NCI-H446 (cell line): ENCODE measurements at places on chromosomes 5 and 9.

DNA sequence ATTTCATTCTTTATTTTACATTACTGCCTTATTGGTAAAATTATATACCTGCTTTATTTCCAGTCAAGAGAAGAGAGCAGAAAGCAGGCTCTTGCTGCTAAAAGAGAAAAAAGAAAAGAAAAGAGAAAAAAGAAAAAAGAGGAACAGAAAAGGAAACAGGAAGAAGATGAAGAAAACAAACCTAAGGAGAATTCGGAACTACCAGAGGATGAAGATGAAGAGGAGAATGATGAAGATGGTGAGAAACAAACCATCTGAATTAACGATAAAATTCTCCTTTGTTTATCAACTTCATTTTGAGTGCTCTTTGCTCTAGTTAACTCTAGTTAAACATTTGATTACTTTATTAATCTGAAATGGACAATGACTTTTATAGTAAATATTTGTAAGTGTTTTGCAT, 23.5 kb upstream of the EIF4EBP3 start:
- DNase-seq: no peak

DNA sequence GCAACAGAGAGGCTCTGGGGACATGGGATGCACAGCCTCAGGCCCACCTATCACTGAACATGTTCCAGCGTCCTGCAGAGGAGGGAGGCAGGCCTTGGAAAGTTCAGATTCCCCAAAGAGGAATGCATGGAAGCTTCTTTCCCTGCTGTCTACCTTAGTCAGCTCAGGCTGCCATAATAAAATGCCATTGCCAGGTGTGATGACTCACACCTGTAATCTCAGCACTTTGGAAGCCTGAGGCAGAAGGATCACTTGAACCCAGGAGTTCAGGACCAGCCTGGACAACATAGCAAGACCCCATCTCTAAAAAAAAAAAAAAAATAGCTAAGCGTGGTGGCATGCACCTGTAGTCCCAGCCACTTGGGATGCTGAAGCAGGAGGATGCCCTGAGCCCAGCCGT, 24.5 kb upstream of the TOR1B start:
- no peak for DNase-seq

GRCh38 chr5:175629261-175629660, 28.6 kb upstream of the HRH2 start:
- DNase-seq: no peak

GRCh38 chr5:68433526-68433922, 218.0 kb downstream of the PIK3R1 start:
- DNase-seq: no peak

GRCh38 chr9:128266868-128267590, 8.8 kb downstream of the GOLGA2 start:
- DNase-seq: no peak

- peak; percentile 26 for DNase-seq
Measured at GRCh38 chr5:123000731-123001130, 35.8 kb downstream of the PPIC start.

- DNase-seq: no peak
Measured at GRCh38 chr9:114060711-114061110, 17.4 kb downstream of the AMBP start.

GRCh38 chr5:132095424-132095972, 21.9 kb downstream of the CSF2 start:
- no peak for DNase-seq

- no peak for DNase-seq
Measured at GRCh38 chr5:94614156-94614805, 4.1 kb downstream of the KIAA0825 start.

GRCh38 chr5:87121304-87122150, 146.2 kb upstream of the RASA1 start:
- DNase-seq: no peak

GRCh38 chr9:7707934-7708333, 91.6 kb downstream of the DMAC1 start:
- no peak for DNase-seq

- DNase-seq: no peak
Measured at GRCh38 chr9:13673348-13673747, 393.9 kb upstream of the MPDZ start.

DNA sequence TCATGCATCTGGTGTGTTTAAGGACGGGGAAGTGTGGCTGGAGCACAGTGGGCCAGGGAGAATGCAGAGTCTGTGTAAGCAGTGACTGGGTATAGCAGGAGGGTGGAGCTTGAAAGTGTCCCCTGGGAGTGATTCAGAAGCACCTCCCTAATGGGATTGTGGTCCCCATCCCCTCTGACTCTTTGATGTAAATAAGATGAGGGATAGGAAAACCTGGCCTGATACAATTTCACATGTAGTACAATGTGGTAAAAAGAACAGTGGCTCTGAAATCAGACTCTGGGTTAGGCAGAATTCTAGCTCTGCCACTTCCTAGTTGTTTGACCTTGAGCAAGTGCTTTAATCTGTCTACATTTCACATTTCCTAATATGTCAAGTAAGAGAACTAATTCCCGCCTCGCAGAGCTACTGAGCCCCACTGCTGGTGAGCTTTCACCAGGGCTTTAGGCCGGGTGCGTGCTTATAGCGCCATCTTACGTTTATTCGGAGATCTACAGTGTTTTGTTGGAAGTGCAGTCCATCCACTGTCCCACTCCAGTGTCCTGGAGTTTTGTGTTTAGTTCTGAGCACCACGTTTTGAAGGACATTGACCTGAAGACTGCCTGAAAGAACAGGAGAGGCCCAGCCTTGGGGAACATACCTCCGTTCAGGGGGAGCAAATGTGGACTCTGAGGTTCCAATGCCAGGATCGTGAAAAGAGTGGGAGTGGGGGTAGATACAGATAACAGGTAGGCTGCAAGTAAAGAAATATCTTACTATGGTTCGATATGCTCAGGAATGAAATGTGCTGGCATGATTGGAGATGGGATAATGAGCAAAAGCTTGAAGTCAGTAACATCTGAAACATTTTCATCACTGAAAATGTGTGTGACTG, 51.2 kb upstream of the TESK1 start:
- DNase-seq: no peak

- DNase-seq: no peak
Measured at GRCh38 chr5:68273717-68274409, 58.3 kb downstream of the PIK3R1 start.

GRCh38 chr5:73950441-73950873, 324.5 kb downstream of the ARHGEF28 start:
- DNase-seq: no peak

- no peak for DNase-seq
Measured at GRCh38 chr5:169797577-169797976, 160.5 kb downstream of the DOCK2 start.

- no peak for DNase-seq
Measured at GRCh38 chr9:70861797-70862196, 259.6 kb downstream of the TRPM3 start.

DNA sequence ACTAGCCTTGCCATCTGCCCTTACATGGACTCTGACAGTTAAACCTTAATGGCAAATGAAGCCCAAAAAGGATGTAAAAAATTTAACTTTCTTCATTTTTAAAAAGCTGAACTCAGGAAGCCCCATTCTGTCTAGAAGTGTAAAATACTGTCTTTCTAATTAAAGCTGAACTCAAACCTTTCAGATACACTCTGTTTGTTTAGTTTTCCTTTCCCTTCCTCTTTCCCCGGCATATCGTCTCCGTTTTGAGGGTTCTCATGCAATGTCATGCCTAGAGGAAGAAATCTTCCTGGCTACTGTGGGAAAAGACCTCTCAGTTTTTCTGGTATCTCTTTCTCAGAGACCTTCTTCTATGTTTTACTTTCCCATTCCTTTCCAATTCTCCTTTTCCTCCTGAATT, 841.5 kb downstream of the DTWD2 start:
- DNase-seq: no peak

DNA sequence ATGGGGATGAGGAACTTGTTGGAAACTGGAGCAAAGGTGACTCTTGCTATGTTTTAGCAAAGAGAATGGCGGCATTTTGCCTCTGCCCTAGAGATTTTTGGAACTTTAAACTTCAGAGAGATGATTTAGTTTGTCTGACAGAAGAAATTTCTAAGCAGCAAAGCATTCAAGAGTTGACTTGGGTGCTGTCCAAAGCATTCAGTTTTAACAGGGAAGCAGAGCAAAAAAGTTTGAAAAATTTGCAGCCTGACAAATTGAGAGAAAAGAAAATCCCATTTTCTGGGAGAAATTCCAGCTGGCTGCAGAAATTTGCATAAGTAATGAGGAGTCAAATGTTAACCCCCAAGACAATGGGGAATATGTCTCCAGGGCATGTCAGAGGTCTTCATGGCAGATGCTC, 682.3 kb upstream of the ST8SIA4 start:
- DNase-seq: no peak

DNA sequence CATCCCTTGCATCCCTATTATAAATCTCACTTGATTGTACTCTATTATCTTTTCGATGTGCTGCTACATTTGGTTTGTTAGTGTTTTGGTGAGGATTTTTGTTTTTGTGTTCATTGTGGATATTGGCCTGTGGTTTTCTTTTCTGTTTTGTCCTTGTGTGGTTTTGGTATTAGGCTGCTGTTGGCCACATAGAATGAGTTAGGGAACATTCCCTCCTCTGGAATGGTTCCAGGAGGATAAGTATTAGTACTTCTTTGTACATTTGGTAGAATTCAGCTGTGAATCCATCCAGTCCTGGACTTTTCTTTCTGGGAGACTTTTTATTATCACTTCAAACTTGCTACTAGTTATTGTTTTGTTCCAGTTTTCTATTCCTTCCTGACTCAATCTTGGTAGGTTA, 287.2 kb downstream of the CWC27 start:
- no peak for DNase-seq

GRCh38 chr5:160679567-160680309, 172.3 kb downstream of the ATP10B start:
- DNase-seq: no peak

DNA sequence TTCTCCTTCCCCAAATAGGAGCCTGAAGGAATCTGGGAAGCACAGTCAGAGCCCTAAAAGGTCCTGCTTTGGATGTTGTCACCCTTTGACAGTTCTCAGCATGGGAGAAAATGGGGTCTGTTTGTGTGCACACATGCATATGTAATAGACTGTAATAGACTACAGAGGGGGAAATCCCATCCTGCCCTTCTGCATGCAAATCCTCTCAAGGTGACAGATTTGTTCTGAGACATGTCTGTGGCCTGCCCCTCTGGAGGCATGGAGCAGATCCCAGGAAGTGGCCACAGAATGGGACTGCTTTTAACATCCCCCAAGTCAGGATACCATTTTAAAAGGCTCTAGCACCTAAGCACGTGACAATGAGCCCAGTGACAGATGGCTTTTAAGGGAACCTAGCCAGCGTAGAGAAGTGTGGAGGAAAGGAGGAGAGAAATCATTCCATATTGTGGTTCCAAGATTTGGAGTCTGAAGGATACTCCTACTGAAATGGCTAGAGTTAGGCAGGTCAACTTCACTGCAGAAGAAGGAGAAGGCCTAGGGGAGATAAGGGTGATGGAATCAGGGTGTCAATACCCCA, 483.5 kb downstream of the SPOCK1 start:
- DNase-seq: peak; percentile 33
